Upper lobe of left lung (tissue), 6 donors: ENCODE measurements at places on chromosomes 4 and X.
A peak's percentile ranks its signal among the peaks of the same experiment; 100 is the strongest.

DNA sequence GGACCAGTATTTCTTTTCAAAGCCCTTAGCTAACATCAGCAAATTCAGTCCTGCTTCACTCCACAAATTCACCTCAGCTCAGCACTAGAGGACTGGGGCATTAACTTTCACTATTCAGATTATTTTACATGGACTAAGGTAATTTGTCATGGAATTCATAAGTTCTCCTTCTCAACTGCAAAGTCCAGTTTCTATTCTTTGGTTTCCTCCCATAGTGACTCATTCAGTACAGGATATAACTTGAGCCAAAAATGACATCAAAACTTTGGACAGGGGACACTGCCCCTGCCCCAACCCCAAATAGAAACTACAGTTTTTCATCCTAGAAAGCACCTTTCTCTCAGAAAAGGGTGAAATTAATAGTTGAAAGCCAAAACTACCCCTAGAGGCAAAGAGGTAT, 52.7 kb downstream of the COX7B2 start:
- no peaks in the 10 kb centered on the region for H3K4me1 ChIP-seq
- no peaks in the 10 kb centered on the region for H3K27me3 ChIP-seq
- no peak for DNase-seq

DNA sequence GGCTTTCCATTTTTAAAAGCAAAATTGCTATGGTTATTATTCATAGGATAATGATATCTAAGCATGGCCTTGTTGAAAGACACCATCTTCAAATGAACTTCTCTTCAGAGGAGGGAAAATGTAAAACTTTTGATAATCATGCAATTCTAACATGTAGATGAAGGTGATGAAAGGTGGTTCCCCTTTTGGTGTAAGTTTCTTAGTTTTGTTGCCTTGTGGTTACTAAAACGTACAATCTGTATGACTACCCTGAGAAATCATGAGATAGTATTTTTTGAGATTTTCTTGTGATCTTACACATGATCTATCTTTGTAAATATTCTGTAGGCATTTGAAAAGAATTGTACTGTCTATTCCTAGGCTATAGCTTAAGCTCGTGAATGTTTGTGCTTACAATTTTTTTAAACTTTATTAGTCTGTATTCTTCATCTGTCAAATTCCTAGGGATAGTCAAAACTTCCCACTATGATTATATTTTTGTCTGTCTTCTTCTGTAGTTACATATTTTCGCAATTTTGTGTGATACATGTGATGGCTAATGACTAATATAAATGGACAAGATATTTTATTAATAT, 47.5 kb downstream of the PTPN13 start:
- no peaks in the 10 kb centered on the region for H3K27me3 ChIP-seq
- no peak overlapping the region for H3K4me3 ChIP-seq
- H3K4me1 ChIP-seq, result no peaks in the 10 kb centered on the region
- no peak overlapping the region for H3K27ac ChIP-seq
- no peaks in the 10 kb centered on the region for H3K36me3 ChIP-seq

- no peak for DNase-seq
- peak overlapping the region; percentile 9 for H3K27ac ChIP-seq
- H3K36me3 ChIP-seq, result no peaks in the 10 kb centered on the region
- no peaks in the 10 kb centered on the region for H3K27me3 ChIP-seq
Measured at GRCh38 chr4:174928174-174928573, 10.0 kb downstream of the ADAM29 start.

GRCh38 chrX:48648336-48648751, 35.3 kb upstream of the WAS start:
- H3K36me3 ChIP-seq, result no peaks in the 10 kb centered on the region
- no peak overlapping the region for H3K4me3 ChIP-seq
- DNase-seq, result no peak
- no peak overlapping the region for H3K27ac ChIP-seq

- DNase-seq, result no peak
- no peaks in the 10 kb centered on the region for H3K36me3 ChIP-seq
- no peak overlapping the region for H3K27ac ChIP-seq
- no peaks in the 10 kb centered on the region for H3K27me3 ChIP-seq
- H3K4me1 ChIP-seq, result no peaks in the 10 kb centered on the region
Measured at GRCh38 chr4:8655411-8656184, 63.0 kb downstream of the CPZ start.

- H3K4me1 ChIP-seq, result peaks cover 10% of the 10 kb centered on the region
- H3K36me3 ChIP-seq, result no peaks in the 10 kb centered on the region
- peak overlapping the region; percentile 27 for H3K4me3 ChIP-seq
- no peak overlapping the region for H3K27ac ChIP-seq
- no peaks in the 10 kb centered on the region for H3K27me3 ChIP-seq
- no peak for DNase-seq
Measured at GRCh38 chrX:119991005-119991787, 47.6 kb upstream of the NKAP start.

- no peaks in the 10 kb centered on the region for H3K27me3 ChIP-seq
- H3K4me3 ChIP-seq, result no peak overlapping the region
- DNase-seq, result no peak
- H3K27ac ChIP-seq, result no peak overlapping the region
- H3K4me1 ChIP-seq, result peaks cover 5% of the 10 kb centered on the region
- peaks cover 30% of the 10 kb centered on the region for H3K36me3 ChIP-seq
Measured at GRCh38 chr4:128856246-128856645, 46.7 kb downstream of the JADE1 start.

- peaks cover 4% of the 10 kb centered on the region for H3K4me1 ChIP-seq
- H3K4me3 ChIP-seq, result peak within 1 kb of the TSS; percentile 44
- H3K27ac ChIP-seq, result no peak within 1 kb of the TSS
- no peaks in the 10 kb centered on the region for H3K36me3 ChIP-seq
- H3K27me3 ChIP-seq, result no peaks in the 10 kb centered on the region
- peak; percentile 34 for DNase-seq
Measured at GRCh38 chrX:51496501-51497291, at the start of gene NUDT11. TSS of gene NUDT11 (minus strand) at chrX:51496592. CDS start at chrX:51496444, 148 bp downstream.

DNA sequence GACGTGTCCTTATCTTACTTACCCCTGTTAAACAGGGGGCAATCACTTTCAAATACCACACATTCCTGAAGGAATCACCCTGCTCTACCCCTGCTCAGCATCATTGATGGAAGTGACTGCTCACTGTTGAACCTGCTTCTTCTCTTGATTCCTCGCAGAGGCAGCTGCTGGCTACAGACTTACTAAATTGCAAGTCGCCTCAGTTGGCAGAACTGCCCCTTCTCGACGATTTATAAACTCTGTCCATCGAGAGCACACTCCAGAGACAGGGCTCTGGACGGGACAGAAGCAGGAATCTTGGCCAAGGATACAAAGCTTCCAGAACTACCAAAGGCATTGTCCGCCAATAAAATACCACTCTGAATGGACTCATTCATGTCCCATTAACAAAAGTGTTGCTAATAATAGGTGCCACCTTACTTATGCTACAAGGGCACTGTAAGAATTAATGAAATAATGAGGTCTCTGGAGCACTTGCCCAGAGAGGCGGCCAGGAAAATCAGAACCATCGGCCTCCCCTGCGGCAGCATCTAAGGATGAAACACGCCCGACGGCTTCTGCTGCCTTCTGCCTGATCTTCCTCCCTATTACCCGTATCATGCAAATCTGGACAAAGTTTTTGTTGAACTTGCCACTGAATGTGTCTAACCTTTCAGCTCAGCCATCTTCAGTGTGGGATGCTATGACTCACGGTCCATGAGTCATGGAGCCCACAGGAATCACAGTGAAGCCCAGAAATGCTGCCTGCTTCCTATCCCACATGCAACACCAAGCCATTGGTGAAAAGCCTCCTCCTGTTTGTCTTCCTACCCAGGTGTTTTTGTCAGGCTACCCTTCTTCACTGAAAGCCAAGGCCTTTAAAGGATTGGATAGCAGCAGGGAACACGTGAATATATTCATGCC, 164.9 kb downstream of the MAML3 start:
- no peak overlapping the region for H3K4me3 ChIP-seq
- no peak for DNase-seq
- no peaks in the 10 kb centered on the region for H3K27me3 ChIP-seq
- no peak overlapping the region for H3K27ac ChIP-seq
- H3K4me1 ChIP-seq, result peaks cover 6% of the 10 kb centered on the region

DNA sequence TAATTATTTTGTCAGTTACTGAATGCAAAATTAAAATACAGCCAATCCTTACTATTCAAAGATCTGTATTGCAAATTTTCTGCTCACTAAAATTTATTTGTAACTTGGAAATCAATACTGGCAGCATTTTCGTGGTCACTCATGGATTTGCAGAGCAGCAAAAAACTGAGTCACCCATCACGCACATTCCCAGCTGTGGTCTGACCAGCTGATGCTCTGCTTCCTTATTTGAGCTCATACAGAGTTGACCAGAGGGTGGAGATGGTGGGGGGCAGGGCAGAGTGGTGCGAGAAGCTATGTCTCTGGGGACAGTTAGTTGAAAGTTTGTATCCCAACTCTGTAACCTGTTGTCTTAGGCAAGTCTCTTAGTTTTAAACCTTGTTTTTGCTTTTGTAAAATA, 214.8 kb downstream of the SPCS3 start:
- no peaks in the 10 kb centered on the region for H3K27me3 ChIP-seq
- H3K4me3 ChIP-seq, result no peak overlapping the region
- H3K4me1 ChIP-seq, result no peaks in the 10 kb centered on the region
- no peak overlapping the region for H3K27ac ChIP-seq

GRCh38 chr4:85928775-85929591, 430.9 kb downstream of the MAPK10 start:
- H3K27me3 ChIP-seq, result no peaks in the 10 kb centered on the region
- H3K4me3 ChIP-seq, result peak overlapping the region; percentile 30
- H3K36me3 ChIP-seq, result no peaks in the 10 kb centered on the region
- peak; percentile 53 for DNase-seq
- peak overlapping the region; percentile 59 for H3K27ac ChIP-seq
- H3K4me1 ChIP-seq, result peaks cover 7% of the 10 kb centered on the region

DNA sequence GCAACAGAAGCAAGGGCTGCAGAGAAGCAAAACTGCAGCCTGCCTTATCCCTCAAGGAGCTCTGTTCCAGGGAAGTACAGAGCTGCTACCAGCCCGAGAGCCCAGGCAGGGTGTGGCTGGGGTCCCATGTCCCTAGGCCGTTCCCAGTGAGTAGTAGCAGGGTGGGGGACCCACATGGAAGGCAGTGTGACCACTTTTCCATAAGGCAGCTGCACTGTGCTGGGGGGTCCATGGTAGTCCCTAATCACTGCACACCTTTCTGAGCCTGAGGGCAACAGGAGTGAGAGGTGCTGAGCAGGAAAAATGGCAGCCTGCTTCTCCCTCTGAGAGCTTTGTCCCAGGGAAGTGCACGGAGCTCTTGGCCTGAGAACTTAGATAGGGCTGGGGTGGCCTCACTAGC, 135.9 kb downstream of the SH3BGRL start:
- H3K27me3 ChIP-seq, result no peaks in the 10 kb centered on the region
- no peak overlapping the region for H3K4me3 ChIP-seq
- no peaks in the 10 kb centered on the region for H3K36me3 ChIP-seq
- no peaks in the 10 kb centered on the region for H3K4me1 ChIP-seq
- no peak overlapping the region for H3K27ac ChIP-seq

- DNase-seq, result no peak
- H3K27me3 ChIP-seq, result no peaks in the 10 kb centered on the region
- H3K4me1 ChIP-seq, result no peaks in the 10 kb centered on the region
- no peak overlapping the region for H3K4me3 ChIP-seq
- H3K36me3 ChIP-seq, result no peaks in the 10 kb centered on the region
- no peak overlapping the region for H3K27ac ChIP-seq
Measured at GRCh38 chr4:130424211-130424610, 1328.3 kb downstream of the C4orf33 start.

- no peaks in the 10 kb centered on the region for H3K27me3 ChIP-seq
- H3K27ac ChIP-seq, result no peak overlapping the region
- no peak for DNase-seq
- H3K4me3 ChIP-seq, result no peak overlapping the region
- no peaks in the 10 kb centered on the region for H3K4me1 ChIP-seq
- H3K36me3 ChIP-seq, result no peaks in the 10 kb centered on the region
Measured at GRCh38 chr4:6420036-6420435, 52.4 kb downstream of the PPP2R2C start.

DNA sequence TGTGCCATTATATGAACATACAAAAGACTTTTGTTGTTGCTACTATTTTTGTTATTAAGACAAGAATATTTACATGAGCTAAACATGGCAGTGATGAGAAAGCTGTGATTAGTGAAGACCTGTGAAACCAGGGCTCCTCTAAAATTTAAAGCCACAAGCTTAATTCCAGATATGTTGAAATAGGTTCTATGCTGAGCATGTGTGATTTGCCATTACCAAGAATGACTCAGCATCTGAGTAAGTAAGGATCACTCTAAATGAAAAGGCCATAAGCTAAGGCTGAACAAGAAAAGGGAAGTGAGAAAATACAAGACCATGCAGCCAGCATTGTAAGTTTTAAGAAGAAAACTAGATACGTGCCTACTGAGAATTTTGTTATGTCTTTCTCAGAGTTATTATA, 75.9 kb upstream of the CAMK2D start:
- H3K27ac ChIP-seq, result no peak overlapping the region
- H3K4me3 ChIP-seq, result no peak overlapping the region
- no peaks in the 10 kb centered on the region for H3K27me3 ChIP-seq
- no peak for DNase-seq
- H3K36me3 ChIP-seq, result no peaks in the 10 kb centered on the region

GRCh38 chrX:67555578-67556203, 11.9 kb downstream of the AR start:
- H3K4me1 ChIP-seq, result no peaks in the 10 kb centered on the region
- H3K4me3 ChIP-seq, result no peak overlapping the region
- no peaks in the 10 kb centered on the region for H3K27me3 ChIP-seq
- DNase-seq, result no peak

- no peak for DNase-seq
- no peak overlapping the region for H3K27ac ChIP-seq
- peak overlapping the region; percentile 36 for H3K4me3 ChIP-seq
- no peaks in the 10 kb centered on the region for H3K36me3 ChIP-seq
- H3K4me1 ChIP-seq, result peaks cover 7% of the 10 kb centered on the region
Measured at GRCh38 chr4:88230461-88230891, 53.9 kb downstream of the PPM1K start.

- H3K4me3 ChIP-seq, result no peak overlapping the region
- no peaks in the 10 kb centered on the region for H3K4me1 ChIP-seq
- no peaks in the 10 kb centered on the region for H3K27me3 ChIP-seq
- DNase-seq, result no peak
- no peak overlapping the region for H3K27ac ChIP-seq
Measured at GRCh38 chr4:21921526-21922180, 26.9 kb downstream of the KCNIP4 start.

DNA sequence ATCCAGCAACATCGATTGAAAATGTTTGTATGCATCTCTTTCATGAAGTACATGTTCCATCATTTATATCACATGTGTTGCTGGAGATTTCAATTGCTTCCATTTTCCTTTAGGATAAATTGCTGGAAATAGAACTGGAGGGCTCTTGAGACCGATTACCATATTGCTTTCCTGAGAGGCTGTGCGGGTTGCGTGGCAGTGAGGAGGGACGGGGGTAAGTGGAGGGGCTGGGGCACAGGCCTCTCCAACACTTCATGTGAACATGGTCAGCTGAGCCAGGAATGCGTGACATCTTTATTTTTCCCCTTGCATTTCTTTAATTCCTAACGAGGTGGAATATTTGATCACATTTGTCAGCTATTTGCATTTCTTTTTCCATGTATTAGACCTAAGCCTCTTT, 144.6 kb downstream of the TBL1X start:
- no peaks in the 10 kb centered on the region for H3K27me3 ChIP-seq
- no peak for DNase-seq
- H3K36me3 ChIP-seq, result no peaks in the 10 kb centered on the region
- H3K4me1 ChIP-seq, result no peaks in the 10 kb centered on the region
- no peak overlapping the region for H3K27ac ChIP-seq
- H3K4me3 ChIP-seq, result no peak overlapping the region
